Activated CD4-positive, alpha-beta T cell treated with anti-CD3 and anti-CD28 coated beads, Interleukin-2, amount 50 U/mL, for 4 hours (primary cell): ENCODE measurements at places on chromosomes 2 and 18.

- no peak for DNase-seq
These were observed 36.4 kb downstream of the FLACC1 start for GRCh38 chr2:201320701-201321100.

GRCh38 chr2:203444738-203445137 lies 90.4 kb downstream of the RAPH1 start:
- DNase-seq, result no peak

DNA sequence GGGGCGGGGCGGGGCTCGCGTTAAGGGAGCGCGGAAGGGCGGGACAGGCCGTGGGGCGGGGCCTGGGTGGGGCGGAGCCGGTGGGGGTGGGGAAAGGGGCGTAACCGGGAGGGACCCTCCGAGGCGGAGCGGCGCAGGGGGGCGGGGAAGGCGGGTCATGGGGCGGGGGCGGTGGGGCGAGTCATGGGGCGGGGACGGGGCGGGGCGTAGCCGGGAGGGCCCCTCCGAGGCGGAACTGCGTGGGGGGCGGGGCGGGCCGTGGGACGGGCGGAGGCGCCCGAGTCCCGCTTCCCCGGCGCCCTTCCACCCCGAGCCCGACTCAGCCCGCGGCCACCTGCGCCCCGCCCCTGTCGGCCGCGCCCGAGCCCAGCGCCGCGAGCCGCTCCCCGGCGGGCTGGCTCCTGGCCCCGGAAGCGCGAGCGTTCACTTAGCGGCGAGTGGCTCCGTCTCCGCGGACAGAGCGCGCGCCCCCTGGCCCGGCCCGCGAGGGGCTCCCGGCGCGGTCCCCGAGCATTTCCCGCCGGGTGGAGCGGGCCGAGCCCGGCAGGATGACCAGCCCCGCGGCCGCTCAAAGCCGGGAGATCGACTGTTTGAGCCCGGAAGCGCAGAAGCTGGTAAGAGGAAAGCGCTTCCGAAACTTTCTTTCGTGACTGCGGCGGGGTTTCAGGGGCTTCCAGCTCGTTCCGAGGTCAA lies 64.7 kb downstream of the LRRFIP1 start:
- DNase-seq, result peak; percentile 92

DNA sequence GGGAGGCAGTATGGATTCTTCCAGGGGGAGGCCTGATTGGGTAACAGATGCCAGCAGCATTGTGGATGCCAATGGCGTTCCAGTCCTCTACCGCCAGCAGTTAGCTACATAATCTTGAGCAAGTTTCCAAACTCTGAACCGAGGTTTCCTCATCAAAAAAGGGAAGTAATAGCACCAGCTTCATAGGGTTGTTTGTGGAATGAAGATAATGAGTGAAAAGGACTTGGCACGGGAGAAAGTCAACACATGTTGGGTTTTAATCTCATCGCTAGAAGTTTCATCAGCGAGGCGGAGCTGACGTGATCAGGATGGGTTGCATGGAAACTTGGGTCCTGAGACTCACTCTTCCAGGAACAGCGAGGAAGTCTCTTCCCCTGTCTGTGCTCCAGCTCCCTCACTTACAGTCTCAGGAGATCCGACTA lies 266.7 kb downstream of the SH3BP4 start:
- DNase-seq, result no peak

- DNase-seq, result no peak
These were observed 57.9 kb downstream of the TLK1 start for GRCh38 chr2:171102802-171103201.
